T-helper 17 cell (primary cell): ENCODE measurements at places on chromosomes 7 and 10.

- no peak overlapping the region for H3K4me3 ChIP-seq
Observed at GRCh38 chr7:90222811-90223725, 11.5 kb downstream of the STEAP2 start.

- no peaks in the 10 kb centered on the region for H3K36me3 ChIP-seq
- no peaks in the 10 kb centered on the region for H3K4me1 ChIP-seq
- no peaks in the 10 kb centered on the region for H3K27me3 ChIP-seq
- H3K4me3 ChIP-seq = no peak overlapping the region
- DNase-seq = no peak
Observed at GRCh38 chr7:146956321-146956720, 839.7 kb downstream of the CNTNAP2 start.

GRCh38 chr10:51896849-51897248 is 197.5 kb upstream of the CSTF2T start:
- H3K4me1 ChIP-seq = peaks cover 2% of the 10 kb centered on the region
- no peak overlapping the region for H3K4me3 ChIP-seq
- no peaks in the 10 kb centered on the region for H3K36me3 ChIP-seq
- H3K27ac ChIP-seq = no peak overlapping the region

DNA sequence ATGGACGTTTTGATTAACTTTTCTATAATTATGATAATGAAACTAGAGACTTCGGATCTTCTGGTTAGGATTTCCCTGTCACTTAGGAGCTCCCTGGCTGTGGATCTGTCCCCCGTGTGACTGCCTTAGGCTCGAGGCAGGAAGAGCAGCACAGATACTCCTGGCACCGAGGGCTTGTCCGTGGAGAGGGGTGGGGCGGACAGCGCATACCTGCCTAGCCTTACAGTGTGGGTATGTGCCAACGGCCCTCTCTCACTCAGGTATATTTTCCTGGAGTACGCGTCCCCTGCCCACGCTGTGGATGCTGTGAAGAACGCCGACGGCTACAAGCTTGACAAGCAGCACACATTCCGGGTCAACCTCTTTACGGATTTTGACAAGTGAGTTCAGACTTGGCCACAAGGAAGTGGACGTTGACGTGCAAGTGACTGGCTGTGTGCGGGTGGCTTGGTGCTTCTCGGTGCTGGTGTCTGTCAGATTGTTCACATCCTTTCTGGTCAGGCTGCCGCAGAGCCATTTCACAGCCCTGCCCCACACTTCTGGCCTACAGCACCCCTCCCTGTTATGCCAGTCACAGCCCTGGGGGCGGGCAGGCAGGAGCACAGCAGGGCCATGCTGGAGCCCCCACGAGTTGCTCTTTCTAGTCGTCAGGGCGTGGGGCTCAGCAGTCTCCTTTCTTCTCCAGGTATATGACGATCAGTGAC is 7.9 kb downstream of the EIF3B start:
- peaks cover 20% of the 10 kb centered on the region for H3K4me1 ChIP-seq
- no peak for DNase-seq
- no peak overlapping the region for H3K4me3 ChIP-seq
- no peaks in the 10 kb centered on the region for H3K27me3 ChIP-seq

DNA sequence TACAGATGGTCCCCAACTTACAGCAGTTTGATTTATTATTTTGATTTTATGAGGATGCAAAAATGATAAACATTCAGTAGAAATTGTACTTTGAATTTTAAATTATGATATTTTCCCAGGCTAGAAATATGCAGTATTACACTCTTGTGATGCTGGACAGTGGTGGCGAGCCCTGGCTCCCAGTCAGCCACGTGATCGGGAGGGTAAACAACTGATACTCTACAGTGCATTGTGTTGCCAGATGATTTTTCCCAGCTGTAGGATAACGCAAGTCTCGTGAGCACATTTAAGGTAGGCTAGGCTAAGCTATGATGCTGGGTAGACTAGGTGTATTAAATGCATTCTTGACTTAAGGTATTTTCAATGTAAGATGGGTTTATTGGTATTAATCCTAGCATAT is 865.2 kb downstream of the SORCS3 start:
- no peak overlapping the region for H3K27ac ChIP-seq
- no peaks in the 10 kb centered on the region for H3K27me3 ChIP-seq
- H3K36me3 ChIP-seq = no peaks in the 10 kb centered on the region
- H3K4me3 ChIP-seq = no peak overlapping the region
- no peaks in the 10 kb centered on the region for H3K4me1 ChIP-seq

DNA sequence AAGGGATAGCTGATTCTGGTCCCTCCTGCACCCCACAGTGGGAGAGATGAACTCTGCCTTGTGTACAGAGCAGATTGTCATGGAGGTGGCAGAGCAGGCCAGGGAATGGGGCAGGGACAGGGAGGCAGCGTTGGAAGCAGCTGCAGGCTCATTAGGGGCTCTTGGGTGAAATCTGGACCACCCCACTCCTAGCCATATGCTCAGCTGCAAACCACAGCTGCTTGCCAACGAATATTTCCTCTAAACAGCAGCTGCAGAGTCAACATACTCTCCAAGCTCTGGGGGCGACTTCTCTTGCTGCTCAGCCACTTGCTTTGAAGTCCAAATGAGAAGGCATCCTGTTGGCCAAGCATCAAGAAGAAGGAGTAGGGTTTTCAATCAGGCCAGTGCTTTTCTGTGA is 302.3 kb upstream of the AUTS2 start:
- no peaks in the 10 kb centered on the region for H3K4me1 ChIP-seq
- no peaks in the 10 kb centered on the region for H3K36me3 ChIP-seq
- H3K27ac ChIP-seq = no peak overlapping the region
- H3K27me3 ChIP-seq = no peaks in the 10 kb centered on the region

DNA sequence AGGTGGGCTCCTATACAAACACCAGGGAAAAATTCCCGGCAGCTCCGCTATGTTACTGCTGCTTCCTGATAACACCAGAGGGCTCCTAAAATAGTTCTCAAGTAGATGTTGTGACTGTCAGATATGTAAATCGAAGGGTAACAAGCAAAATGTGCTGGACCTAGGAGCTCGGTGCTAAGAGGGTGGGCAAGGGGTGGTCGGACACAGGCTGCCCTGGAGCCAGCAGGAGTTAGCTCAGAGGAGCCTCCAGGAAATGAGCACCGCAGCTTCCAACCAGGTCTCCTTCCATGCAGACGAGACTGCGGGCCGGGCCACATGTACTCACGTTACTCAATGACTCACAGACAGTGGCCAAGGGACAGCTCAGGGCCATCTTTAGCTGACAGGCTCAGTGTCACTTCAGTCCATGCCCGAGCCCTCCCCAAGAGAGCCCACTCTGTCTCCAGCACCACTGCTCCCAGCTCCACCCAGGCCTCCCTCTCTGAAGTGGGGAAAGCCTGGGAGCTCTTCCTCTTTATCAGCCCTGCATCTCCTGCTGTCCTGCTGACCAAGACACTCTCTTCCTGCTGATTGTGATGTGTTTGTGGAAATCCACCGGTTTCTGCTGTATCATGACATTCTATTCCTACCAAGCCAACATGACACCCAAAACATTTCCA is 37.2 kb upstream of the TMEM273 start:
- H3K4me1 ChIP-seq = peaks cover 3% of the 10 kb centered on the region
- H3K27ac ChIP-seq = no peak overlapping the region
- H3K27me3 ChIP-seq = peaks cover 7% of the 10 kb centered on the region
- DNase-seq = no peak

DNA sequence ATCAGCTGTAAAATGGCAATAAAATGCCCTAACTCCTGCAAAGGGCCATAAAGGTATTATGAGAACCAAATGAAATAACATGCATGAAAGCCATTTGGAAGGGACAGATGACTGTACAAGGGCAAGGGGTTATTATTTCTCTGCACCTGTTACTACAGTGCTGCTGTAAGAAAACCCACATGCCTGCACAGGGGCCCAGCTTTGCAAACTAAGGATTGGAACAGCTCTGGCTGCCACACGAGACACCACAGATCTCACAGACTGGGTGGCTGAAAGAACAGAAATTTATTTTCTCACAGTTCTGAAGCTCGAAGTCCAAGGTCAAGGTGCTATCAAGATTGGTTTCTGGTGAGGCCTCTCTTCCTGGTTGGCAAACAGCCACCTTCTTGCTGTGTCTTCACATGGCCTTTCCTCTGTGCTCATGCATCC is 409.0 kb upstream of the NRP1 start:
- H3K4me1 ChIP-seq = no peaks in the 10 kb centered on the region
- no peak for DNase-seq
- no peak overlapping the region for H3K4me3 ChIP-seq
- no peaks in the 10 kb centered on the region for H3K36me3 ChIP-seq

- no peak for DNase-seq
- no peak overlapping the region for H3K27ac ChIP-seq
- H3K36me3 ChIP-seq = peaks cover 4% of the 10 kb centered on the region
- H3K4me3 ChIP-seq = no peak overlapping the region
- H3K4me1 ChIP-seq = no peaks in the 10 kb centered on the region
- H3K27me3 ChIP-seq = no peaks in the 10 kb centered on the region
Observed at GRCh38 chr7:102933763-102934162, 21.0 kb downstream of the LRRC17 start.

- no peaks in the 10 kb centered on the region for H3K36me3 ChIP-seq
- no peak for DNase-seq
- no peaks in the 10 kb centered on the region for H3K4me1 ChIP-seq
Observed at GRCh38 chr7:47044625-47045024, 537.3 kb downstream of the TNS3 start.

- no peak overlapping the region for H3K27ac ChIP-seq
- peaks cover 24% of the 10 kb centered on the region for H3K27me3 ChIP-seq
- peaks cover 13% of the 10 kb centered on the region for H3K4me1 ChIP-seq
- H3K4me3 ChIP-seq = peak overlapping the region; percentile 80
Observed at GRCh38 chr7:6530626-6531491, 20.4 kb downstream of the GRID2IP start.

DNA sequence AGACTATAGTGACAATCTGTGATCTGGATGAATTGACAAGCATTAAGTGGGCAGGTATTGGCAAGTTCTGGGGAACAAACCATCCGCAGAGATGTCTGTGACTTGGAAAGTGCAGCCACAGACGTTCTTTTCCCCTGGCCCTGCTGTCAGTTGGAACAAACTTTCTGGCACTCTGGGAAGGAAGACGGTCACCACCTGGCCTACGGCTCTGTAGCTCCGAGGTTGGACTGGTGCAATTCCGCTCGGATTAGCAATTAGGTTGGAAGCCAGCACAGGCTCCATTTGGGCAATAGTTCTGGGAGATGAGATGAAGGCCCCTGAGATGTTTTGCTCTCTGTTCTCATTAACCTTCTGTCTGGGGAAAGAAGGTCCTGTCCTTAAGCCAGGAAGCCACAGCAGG is 437.5 kb downstream of the CALN1 start:
- H3K27ac ChIP-seq = no peak overlapping the region
- no peaks in the 10 kb centered on the region for H3K36me3 ChIP-seq
- no peaks in the 10 kb centered on the region for H3K27me3 ChIP-seq
- no peaks in the 10 kb centered on the region for H3K4me1 ChIP-seq
